ENCODE measurements at places on chromosomes 16 and 17. TPM values are rescaled to one million over a fixed set of nuclear protein-coding genes. Genes with fewer than 3 reads are reported as not detected.
A peak's percentile ranks its signal among the peaks of the same experiment; 100 is the strongest.

DNA sequence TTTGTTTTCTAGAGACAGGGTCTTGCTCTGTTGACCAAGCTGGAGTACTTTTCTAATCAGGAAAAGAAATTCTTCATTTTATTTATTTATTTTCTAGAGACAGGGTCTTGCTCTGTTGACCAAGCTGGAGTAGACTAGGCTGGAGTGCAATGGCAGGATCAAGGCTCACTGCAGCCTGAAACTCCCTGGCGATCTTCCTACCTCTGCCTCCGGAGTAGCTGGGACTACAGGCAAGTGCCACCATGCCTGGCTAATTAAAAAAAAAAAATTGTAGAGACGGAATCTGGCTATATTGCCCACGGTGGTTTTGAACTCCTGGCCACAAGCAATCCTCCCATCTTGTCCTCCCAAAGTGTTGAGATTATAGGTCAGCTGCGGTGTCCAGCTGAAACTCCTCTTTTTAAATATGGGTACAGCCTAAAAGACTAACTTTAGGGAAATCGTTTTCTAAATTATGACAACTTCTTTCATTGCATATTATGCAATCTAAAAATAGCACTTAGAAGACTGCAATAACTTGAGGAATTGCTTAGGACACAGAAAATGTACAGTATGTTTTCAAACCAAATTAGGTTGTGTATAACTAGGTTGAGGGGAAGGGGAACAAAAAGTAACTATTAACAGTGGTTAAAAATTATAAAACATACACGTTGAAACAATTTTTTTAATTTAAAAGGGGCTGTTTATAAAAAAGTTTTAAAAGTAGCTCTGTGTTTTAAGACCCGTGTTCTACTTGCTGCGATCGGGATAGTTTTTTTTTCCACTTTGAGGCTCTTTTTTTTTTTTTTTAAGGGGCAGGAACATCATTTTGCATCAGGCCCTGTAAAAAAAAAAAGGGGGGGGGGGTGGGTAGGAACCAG is 4.7 kb downstream of the PRAC1 start:
- DNase-seq, result no peak

DNA sequence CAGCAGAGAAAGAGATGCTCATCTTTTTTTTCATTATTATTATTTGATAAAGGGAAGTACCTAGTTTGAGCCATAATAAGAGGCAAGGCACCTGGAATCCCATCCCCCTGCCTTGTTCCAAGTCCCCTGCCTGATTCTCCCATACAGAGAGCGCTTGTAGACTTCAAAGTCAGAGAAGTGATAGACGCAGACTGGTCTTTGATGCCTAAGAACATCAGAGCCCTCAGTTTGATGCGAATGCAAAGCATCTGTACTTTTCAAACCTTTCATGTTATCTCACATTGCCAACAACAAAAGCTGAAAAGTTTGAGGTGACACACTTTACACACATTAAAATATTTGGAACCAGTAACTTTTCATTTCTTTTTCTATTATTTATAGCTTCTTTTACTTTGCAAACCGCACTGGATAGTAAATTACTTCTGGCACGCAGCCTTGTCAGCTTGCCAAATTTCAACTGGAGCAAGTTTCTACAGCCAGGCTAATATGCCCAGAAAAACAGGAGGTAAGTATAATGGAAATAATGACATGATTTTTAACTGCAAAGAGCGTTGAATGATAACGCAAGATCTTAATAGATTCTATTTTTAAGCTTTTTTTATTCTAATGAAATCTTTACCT is 5.9 kb upstream of the UTP6 start:
- peak; percentile 65 for DNase-seq

DNA sequence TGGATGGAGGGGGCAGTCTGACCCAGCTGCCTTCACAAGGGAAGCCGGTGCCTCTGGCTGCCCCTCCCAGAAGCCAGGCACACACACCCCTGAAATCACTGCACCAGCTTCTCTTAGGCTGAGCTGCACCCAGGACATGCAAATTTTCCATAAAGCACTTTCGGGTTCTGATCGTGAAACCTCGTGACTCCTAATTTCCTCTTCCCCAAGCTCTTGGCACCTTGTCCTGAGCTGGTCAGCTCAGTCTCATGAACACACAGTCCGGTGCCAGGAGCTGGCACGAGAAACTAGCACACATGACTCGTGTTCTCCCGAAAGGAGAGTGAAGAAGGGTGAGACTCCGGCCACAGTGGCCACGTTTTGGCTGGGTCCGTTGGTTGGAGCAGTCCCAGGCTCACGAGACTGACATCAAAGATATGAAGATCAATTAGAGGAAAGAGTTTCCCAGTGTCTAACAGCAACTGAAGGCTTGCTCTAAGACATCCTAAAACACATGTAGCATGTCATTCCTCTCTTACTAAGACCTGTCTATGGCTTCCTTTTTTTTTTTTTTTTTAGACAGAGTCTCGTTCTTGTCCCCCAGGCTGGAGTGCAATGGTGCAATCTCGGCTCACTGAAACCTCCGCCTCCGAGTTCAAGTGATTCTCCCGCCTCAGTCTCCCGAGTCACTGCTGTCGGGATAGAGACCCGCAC is 9.2 kb upstream of the ABR start:
- peak; percentile 75 for DNase-seq

DNA sequence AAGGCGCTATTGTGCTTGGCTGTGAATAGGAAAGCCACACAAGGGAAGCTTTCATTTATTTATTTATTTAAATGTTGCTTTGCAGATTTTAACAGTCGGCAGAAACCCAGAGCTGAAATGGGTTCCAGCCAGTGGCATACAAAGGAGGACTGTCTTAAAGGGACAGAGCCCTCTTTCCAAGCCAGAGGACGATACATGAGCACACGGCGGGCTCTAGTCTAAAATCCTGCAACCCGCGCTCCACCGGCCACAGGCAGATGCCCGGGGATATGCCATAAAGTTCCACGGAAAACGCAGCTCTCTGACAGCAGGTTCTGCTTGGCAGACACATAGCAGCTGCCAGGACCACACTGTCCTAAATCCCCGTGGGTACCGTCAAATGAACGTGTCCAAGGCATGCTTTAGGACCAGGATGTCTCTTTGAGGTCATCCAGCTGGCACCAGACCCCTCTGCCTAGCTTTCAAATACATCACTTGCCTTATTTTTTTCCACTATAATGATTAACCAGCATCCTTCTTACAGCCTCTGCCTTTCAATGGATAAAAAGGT is 64.6 kb downstream of the CYTH1 start:
- peak; percentile 52 for DNase-seq

- DNase-seq, result no peak
Measured at GRCh38 chr17:66625311-66625767, 209.6 kb upstream of the CACNG5 start.

GRCh38 chr16:23420011-23420410 is 33.0 kb downstream of the COG7 start:
- DNase-seq, result no peak

COG4 gene
- 32.8 TPM for polyA plus RNA-seq

DNA sequence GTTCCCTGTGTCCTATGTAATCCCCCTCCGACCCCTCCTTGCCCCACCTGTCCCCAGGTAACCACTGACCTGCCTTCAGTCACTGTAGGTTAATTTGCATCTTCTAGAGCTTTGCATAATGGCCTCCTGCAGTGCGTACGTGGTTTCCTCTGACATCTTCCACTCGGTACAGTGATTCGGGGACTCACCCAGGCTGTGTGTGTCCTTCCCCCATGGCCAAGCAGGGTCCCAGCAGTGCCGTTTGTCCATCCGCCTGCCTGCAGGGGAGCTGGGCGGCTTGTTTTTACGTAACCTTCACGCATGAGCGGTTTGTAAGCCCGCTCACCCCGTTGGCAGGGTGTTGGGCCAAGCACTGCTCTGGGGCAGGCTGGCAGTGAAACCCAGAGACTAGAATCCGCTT is 7.9 kb downstream of the MAPK8IP3 start:
- DNase-seq, result no peak

- no peak for DNase-seq
Measured at GRCh38 chr16:67846063-67846319, 742 bp upstream of the NUTF2 start.

DNA sequence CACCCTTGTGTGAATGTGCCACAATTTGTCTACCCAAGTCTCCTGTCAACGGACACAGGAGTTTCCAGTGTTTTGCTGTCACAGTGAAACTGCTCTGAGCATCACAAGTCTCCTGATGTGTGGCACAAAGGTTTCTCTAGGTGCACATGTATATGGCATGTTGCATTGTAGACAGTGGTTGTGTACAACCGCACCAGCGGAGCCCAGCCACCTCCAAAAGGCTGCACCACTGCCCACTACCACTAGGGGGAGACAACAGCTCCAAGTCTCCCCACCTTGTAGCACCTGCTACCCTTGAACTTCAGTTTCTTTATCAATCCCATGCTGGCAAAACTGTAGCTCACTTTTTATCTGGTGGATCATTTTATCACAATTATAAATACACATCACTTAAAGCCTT is 95.5 kb upstream of the ZNF469 start:
- no peak for DNase-seq

GRCh38 chr16:31874366-31875111 is 932 bp downstream of the ZNF267 start:
- DNase-seq, result no peak
